ENCODE measurements at places on chromosomes 1 and 21.
A peak's percentile ranks its signal among the peaks of the same experiment; 100 is the strongest.

DNA sequence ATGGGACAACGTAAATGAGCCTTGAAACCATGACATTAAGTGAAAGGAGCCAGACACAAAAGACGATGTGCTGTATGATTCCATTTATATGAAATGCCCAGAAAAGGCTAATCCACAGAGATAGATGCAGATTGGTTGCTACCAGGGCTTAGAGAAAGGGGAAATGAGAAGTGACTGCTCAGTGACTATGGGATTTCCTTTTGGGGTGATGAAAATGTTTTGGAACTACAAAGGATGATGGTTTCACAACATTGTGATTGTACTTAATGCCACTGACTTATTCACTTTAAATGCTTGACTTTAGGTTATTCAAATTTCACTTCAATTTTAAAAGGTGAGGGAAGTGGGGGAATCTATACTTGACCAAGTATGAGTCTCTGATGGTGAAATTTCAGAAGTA is 414.3 kb downstream of the SETD4 start:
- no peak overlapping the region for H3K27ac ChIP-seq
- peaks cover 9% of the 10 kb centered on the region for H3K27me3 ChIP-seq
- no peaks in the 10 kb centered on the region for H3K4me1 ChIP-seq
- no peak for DNase-seq
- no peaks in the 10 kb centered on the region for H3K36me3 ChIP-seq

DNA sequence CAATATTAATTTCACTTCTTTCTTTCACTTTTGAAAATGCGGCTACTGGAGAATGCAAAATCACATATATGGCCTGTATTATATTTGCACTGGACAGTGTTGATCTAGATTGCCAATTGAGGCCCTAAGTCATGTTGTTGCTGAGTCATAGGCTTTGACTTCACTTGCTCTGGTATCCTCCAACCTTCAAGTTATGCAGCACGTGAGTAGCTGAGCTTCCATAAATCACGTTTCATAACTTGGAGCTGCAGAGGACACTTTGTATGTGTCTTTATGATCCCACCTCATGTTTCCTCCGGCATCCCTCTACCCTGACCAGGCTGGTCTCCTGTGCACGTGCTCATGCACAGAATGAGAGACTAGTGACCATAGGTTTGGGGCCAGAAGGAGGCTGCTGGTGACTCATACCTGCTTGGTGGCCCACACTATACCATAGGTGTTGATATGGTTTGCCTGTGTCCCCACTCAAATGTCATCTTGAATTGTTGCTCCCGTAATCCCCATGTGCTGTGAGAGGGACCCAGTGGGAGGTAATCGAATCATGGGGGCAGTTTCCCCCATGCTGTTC is 103.0 kb upstream of the TSPAN2 start:
- peaks cover 4% of the 10 kb centered on the region for H3K27me3 ChIP-seq
- no peaks in the 10 kb centered on the region for H3K36me3 ChIP-seq
- no peak overlapping the region for H3K27ac ChIP-seq
- DNase-seq, result no peak
- no peaks in the 10 kb centered on the region for H3K4me1 ChIP-seq

GRCh38 chr1:100861379-100861778 is 33.3 kb downstream of the EXTL2 start:
- H3K27me3 ChIP-seq, result peaks cover 8% of the 10 kb centered on the region
- no peak overlapping the region for H3K27ac ChIP-seq
- no peaks in the 10 kb centered on the region for H3K36me3 ChIP-seq
- H3K4me1 ChIP-seq, result no peaks in the 10 kb centered on the region
- DNase-seq, result no peak

DNA sequence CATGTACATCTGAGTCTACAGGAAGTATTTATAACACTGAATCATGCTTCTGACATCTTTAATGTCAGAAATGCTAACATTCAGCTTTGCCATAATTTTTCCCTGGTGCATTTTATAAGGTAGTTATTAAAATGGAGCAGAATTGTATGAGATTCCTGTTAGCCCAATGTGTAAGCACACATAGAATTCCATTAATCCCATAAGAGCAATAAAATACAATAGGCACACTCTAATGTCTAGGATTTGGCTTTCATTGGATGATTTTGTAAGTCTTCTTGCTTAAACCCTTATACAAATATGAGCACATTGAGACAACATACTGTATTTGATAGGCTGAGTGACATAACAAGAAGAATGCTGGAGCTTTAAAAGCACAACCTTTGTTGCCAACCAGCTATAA is 256.4 kb downstream of the HMCN1 start:
- H3K36me3 ChIP-seq, result no peaks in the 10 kb centered on the region
- H3K27me3 ChIP-seq, result peaks cover 2% of the 10 kb centered on the region
- no peak overlapping the region for H3K4me3 ChIP-seq
- no peak overlapping the region for H3K27ac ChIP-seq

- H3K4me3 ChIP-seq, result no peak overlapping the region
- no peaks in the 10 kb centered on the region for H3K36me3 ChIP-seq
- no peaks in the 10 kb centered on the region for H3K4me1 ChIP-seq
- H3K27ac ChIP-seq, result no peak overlapping the region
Measured at GRCh38 chr1:40648928-40649591, 16.4 kb downstream of the RIMS3 start.

DNA sequence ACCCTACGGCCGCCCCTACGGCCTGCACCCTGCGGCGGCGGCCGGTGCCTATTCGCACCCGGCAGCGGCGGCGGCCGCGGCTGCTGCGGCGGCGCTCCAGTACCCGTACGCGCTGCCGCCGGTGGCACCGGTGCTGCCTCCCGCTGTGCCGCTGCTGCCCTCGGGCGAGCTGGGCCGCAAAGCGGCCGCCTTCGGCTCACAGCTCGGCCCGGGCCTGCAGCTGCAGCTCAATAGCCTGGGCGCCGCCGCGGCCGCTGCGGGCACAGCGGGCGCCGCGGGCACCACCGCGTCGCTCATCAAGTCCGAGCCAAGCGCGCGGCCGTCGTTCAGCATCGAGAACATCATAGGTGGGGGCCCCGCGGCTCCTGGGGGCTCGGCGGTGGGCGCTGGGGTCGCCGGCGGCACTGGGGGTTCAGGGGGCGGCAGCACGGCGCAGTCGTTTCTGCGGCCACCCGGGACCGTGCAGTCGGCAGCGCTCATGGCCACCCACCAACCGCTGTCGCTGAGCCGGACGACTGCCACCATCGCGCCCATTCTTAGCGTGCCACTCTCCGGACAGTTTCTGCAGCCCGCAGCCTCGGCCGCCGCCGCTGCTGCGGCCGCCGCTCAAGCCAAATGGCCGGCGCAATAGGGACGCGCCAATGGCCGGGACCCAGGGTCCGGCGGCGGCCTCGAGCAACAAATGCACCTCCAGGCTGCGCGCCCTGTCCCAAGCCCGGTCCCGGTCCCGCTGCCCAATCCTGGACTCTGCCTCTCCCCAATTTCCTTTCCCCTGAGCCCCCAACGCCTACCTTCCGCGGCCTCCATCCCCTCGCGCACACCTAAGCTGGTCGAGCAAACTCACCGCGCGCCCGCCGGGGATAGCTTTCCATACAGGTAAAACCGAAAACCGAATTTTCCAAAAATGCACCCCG is 1.8 kb downstream of the FOXD3 start:
- DNase-seq, result no peak
- H3K36me3 ChIP-seq, result peaks cover 14% of the 10 kb centered on the region
- peak overlapping the region; percentile 86 for H3K27ac ChIP-seq
- H3K4me3 ChIP-seq, result peak overlapping the region; percentile 54
- peaks cover 77% of the 10 kb centered on the region for H3K27me3 ChIP-seq

DNA sequence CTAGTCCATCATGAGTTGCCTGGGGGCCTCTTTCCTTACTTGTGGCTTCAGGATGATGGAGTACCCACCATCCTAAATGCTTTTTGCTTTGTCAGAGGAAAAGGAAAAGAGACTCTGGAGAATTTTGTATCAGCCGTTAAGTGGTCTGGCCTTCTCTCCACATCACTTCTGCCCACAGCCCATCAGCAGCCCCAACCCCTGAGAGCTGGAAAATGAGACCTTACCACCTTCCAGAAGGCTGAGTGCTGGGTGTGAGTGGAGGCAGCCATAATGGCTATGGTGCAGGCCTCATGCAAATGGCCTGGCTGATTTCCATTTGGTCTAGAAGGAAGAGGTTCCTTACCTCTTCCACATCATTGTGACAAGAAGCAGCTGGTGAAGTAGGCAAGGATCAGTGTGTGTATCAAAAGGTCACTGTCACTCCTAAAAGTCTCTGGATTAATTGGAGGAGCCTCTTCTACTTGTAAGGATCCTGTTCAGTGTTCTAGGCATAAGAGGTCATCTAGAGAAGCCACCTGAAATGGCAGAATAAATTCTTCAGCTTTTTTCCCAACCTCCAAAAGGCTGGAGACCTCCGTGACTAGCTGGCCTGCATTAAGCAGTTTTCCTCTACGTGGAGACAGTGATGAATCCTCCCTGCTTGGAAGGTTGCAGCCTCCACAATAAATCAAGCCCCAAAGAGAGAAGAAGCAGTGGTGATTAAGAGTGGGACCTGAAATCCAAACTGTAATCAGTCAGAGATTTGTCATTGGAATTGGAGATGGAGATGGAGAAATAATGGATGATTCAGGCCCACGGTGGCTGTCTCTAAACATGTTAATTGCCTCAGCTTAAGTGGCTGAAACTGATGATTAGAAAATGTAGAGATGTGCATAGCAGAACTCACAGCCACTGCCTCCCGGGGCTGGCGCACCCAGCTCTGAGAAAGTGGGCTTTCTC is 111.5 kb downstream of the CNIH3 start:
- H3K36me3 ChIP-seq, result no peaks in the 10 kb centered on the region
- peaks cover 1% of the 10 kb centered on the region for H3K4me1 ChIP-seq
- no peak overlapping the region for H3K27ac ChIP-seq
- DNase-seq, result no peak
- peaks cover 4% of the 10 kb centered on the region for H3K27me3 ChIP-seq
- H3K4me3 ChIP-seq, result no peak overlapping the region

Measured in activated CD4-positive, alpha-beta T cell treated with anti-CD3 and anti-CD28 coated beads, Interleukin-2, amount 10 ng/mL, durations not matched to agents 7 days and 5 days (primary cell).